ENCODE measurements at places on chromosomes 7 and 10.

GRCh38 chr7:120838281-120838682, 19.7 kb downstream of the TSPAN12 start:
- DNase-seq: no peak

GRCh38 chr7:141231018-141231792, 157.3 kb downstream of the TMEM178B start:
- DNase-seq: no peak

DNA sequence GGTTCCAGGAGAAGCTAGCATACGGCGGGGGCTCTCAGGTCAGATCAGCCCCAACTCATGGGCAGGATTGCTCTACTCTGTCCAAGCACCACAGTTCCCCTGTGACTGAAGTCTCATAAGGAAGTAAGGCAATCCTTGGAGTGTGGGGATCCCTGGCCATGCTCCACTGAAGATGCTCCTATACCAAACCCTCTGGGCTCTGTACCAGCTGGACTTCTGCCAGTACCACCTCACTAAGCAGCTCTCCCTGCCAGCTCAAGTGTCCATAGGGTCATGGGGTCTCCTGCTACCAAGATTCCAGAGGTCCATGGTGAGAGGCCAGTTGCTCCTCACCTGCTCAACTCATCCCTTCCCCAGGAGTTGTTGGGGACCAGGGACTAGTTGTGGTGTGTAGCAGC, 355.7 kb upstream of the STEAP1 start:
- no peak for DNase-seq

- DNase-seq: no peak
Observed at GRCh38 chr10:121511943-121512342, 86.3 kb downstream of the FGFR2 start.

DNA sequence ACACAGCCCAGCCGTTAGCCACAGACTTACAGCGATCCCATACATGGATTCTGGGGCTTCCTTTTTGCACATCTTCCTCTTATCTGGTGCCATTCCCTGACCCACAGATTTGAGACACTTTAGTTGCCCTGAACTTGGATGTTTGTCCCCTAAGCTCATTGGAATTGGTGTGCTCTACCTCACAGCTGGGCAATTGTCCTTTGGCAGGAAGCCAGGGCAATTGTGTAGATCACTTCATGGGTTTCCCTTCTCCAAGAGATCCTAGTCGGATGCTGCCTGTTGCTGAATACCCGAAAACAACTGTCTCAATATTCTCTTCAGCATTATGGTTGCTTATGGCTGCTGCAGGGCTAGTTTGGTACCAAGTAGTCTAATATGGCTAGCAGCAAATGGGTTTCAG, 470.7 kb upstream of the MKI67 start:
- no peak for DNase-seq

DNA sequence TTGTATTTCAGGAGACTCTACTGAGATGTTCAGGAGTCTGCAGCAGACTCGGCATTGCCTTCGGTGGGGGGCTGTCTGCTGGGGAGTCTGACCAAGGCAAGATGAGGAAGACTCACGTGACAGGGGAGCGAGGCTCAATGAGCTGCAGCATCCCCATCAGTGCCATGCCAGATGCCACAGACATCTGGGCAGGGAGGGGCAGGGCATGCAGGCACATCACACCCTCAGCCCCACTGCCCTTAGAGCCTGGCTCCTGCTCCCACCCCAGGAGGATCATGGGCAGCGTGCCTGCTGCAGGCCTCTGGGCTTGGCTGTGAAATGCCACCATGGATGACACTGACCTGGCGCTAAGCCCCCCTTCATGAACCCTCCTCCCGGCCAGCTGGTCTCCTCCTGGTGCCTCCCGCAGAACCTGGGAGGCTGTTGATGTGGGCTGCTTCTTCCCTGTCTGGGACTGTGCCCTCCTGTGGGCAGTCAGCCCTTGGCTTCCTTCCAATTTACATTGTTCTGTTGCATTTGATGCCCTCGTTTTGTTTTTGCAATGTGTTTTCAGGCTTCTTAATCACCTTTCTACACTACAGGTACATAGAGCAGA, 235.0 kb downstream of the PAXIP1 start:
- DNase-seq: no peak

GRCh38 chr10:131448883-131449282, 137.4 kb upstream of the TCERG1L start:
- DNase-seq: no peak

DNA sequence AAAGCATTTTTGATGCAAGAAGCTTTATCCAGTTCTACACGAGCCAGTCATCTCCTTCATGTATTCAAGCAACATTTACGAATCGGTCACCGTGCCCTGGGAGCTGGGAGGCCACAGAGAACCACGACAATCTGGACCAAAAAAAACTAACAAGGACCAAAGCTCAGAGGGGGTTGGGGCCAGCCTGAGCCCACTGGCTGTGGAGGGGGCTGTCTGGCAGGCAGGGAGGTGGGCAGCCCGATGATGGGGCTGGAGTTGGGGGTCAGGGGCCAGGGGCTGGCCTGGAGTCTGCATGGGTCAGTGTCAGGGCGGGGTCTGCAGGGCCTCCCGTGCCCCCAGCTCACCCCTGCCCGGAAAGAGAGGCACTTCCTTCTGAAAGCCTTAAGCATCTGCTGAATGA, 12.5 kb upstream of the GRIFIN start:
- no peak for DNase-seq
